ENCODE measurements at places on chromosomes 7 and 10.

GRCh38 chr7:133703547-133703946 is 423.6 kb upstream of the LRGUK start:
- peak; percentile 93 for DNase-seq

DNA sequence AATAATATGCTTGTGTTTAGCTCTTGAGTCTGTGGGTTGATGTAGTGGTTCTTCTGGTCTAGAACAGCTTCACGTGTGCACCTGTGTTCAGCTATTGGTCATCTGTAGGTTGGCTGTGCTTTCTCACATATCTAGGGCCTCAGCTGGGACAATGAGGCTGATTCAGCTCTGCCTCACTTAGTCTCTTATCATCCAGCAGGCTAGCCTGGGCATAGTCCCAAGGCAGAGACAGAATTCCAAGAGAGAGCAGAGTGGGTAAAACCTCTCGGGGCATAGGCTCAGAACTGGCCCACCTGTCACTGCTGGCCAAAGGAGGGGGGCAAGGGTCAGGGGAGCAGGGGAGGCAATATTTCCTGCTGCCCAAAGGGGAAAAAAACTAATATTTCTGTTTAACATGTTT is 32.0 kb upstream of the MXI1 start:
- DNase-seq = no peak

DNA sequence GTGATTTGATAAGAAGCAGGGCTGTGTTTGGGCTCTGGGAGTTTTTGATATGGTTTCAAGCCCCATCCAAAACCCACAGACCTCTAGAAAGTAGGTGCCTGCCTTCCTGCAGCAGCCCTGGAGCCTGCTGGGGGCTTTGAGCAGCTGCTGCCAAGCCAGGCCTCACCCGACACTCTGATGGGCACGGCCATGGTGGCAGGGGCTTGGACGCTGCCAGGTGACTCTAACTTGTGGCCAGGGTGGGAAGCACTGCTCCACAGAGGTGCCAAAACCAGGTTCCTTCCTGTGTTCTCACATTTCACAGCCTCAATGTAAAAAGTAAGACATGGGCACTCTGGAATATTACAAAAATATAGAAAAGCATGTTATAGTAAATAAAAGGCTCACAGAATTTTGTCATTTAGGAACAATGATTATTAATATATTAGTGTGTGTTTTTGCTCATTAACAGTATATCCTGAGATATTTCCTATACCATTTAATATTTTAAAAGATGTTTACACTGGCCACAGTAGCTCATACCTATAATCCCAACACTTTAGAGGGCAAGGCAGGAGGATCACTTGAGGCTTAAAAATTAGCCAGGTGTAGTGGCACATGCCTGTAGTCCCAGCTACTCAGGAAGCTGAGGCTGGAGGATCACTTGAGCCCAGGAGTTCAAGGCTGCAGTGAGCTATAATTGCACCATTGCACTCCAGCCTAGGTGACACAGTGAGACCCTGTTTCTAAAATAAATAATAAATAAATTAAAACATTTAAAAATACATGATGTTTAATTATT is 95.1 kb downstream of the EGFR start:
- no peak for DNase-seq

DNA sequence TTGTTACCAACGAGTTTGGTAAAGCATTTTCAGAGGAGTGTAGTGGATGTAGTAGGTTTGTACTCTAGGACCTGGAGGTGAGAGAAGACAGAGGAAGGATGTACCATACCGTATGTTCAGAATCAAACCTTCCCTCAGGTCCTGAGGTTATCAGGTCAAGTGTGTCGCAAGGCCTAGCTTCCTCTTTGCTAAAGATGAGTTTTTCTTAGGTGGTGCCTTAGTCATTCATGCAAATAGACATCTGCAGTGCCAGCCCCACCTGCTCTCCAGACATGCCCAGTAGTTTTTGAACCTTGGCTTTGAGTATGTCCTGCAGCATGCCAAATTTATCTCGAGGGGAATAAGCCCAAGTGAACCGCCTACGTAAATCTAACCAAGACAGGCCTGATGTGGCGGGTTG is 71.3 kb downstream of the HDAC9 start:
- no peak for DNase-seq

DNA sequence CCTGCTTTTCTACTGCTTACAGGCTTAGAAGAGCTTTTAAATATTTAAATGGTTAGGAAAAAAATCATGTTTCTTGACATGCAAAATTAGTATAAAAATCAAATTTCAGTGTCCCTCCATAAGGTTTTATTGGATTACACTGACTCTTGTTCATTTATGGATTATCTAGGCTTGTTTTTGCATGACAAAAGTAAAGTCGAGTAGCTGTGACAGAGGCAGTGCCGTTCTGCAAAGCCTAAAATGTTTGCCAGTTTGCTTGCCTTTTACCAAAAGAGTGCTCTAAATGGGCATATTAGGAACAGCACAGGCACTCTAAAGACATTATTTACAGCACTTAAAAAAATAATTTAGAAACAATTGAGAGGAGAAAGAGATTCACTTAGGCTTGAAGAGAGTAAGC is 139.6 kb downstream of the TSPAN12 start:
- DNase-seq = no peak

DNA sequence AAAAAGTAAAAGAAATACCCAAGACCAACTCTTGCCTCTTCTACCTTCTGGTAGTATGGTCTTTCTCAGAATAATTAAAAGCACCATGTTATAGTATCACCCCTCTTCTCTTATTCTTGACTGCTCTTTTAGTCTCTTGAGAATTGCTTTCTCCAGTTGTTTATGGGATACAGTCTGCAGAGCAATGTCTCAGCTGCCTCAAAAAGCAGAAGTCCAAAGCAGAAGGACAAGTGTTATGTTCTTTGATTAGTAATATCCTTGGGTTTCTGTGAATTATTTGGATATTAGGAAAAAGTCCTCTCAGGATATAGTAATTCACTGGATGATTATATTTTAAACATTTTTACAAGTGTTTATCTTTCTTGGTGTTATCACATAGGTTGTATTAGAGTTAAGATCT is 7.4 kb downstream of the TAS2R41 start:
- no peak for DNase-seq

DNA sequence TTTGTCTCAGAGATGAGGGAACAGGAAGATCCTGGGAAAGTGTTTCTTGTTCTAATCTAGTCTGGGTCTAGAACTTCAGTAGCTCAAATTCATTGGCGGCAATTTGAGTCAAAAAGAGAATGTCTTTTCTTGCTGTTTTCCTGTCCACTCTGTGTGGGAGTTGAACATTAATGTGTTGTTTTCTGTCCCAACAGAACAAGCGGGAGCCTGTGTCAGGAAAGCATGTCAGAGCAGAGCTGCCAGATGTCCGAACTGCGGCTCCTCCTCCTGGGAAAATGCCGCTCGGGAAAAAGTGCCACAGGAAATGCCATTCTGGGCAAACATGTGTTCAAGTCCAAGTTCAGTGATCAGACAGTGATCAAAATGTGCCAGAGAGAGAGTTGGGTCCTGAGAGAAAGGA is 16.0 kb downstream of the GIMAP8 start:
- DNase-seq = no peak

DNA sequence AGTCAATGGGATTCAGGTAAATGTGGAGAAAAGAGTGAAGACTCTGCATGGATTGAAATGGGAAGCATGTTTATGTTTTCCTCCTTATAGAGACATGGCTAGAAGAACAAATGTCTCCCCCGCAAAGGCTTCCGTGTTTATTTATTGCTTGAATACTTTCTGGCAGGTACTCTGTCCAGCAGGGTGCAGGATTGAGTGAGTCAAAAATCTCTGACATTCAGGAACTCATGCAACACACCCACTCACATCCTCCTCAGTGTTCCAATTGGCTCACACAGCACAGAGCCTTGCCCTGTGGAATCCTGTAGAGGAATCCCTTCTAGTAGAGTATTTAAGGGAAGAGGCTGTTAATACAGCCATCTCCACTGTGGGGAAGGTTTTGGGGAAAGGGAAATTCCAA is 290.3 kb upstream of the VWC2 start:
- no peak for DNase-seq

DNA sequence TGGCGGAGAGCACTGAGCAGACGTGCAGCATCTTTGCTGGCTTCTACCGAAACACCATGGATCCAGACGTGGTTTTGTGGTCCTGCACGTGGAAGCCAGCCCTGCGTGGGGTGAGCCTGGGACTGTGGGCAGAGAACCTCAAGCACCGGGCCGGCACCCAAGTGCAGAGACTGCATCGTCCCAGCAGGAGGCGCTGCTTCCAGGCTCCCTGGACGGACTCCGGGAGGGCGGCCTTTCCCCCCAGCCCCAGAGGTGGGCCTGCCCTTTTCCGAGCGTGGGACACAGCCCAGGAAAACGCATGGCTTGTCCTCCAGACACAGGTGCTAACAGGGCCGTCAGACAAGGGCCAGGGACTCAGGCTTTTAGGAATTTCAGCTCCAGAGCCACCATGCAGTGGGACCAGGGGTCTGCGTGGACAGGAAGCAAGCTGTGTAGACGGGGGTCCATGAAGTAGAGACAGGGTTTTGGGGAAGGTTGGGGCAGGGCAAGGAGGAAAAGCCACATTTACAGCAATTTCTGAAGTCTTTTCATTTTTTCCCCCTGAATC is 303.9 kb downstream of the WDR37 start:
- DNase-seq = no peak

DNA sequence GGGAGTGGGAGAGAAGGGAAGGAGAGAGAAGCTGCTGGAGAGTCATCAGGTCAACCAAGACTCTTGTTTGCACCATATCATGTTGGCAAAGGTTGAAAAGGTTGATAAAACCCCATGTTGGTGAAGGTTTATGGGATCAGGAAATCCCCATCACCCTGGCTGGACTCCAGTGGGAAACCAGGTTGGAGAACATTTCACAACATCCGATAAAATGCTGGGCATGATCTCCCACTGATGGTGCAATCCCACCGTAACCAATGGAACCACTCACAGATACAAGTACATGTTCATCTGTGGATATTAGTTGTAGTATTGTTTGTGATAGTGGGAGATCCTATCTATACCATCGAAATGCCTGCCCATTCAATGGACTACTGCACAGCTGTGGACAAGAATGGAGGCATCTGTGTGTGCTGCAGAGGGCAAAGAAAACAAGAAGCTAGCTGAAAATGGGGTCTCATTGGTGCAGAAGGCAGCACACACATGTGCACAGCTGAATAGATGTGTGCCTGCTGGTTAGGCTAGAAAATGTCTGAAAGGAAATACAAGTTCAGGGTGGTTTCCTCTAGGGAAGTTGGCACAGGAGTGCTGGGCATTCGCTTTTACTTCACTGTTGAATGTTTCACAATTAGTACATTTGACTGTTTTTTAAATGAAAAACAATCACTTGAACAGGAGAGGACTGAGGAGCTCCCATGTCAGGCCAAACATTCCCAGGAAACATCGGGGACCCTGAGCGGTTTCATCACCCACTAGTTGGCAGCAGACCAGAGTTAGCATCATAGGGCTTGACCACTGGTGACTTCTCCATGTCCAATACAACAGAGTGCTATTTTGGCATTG is 80.4 kb upstream of the MGMT start:
- no peak for DNase-seq

GRCh38 chr10:126673565-126673964 is 3.1 kb upstream of the C10orf90 start:
- peak; percentile 66 for DNase-seq

- peak; percentile 46 for DNase-seq
Measured at GRCh38 chr7:72492461-72493065, 80.4 kb upstream of the CALN1 start.

DNA sequence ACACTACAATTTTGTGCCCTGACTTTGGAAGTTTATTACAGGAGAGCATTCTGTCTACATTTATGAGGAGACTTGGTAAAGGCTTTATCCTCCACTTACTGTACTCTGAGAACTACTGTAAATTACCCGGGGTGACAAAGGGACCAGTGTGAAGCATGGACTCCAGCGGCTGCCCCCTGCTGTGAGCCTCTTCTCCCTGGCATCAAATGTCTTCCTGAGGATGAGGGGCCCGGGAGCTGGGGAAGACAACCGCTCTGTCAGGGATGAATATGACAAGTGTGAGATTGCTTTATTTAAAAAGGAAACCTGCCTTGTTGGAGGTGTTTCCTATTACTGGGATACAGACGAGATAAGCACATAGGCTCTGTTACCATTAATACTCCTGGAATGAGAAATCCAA is 714.8 kb downstream of the CCSER2 start:
- DNase-seq = no peak

DNA sequence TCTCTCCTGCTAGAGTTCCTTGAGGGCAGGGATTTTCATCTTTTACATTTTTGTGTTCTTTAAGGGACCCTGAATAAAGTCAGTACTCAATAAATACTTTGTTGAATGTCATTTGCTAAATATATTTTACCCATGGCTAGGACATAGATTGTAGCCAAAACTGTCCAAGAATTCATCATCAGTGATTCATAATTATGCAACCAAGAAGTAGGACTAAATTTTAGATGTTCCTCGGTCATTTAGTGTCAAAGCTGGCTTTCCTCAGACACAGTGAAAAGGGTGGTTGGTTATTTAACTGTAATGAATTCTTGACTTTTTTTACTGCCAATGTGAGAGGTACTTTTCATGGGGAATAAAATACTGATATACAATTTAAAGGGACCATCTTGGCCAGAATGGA is 3.3 kb downstream of the NUDT13 start:
- no peak for DNase-seq

DNA sequence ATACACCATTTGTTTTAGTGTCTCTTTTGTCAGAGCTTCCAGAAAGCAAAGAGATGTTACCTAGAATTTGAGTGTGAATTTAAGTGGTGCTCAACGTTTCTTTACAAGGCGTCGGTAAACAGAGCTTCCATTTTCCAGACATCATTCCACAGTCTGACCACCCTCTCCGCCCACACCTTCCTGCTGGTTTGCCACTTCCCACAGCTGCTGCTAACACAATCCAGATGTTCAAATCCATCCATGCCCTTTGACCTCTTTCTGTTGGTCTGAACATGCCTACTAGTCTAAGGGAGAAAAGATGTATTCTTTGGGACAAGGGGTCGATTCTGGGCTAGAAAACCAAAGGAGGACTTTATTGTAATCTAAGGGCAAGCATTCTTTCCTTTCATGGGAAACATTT is 86.1 kb downstream of the FAM107B start:
- DNase-seq = peak; percentile 42

GRCh38 chr7:16504019-16504418 is 22.6 kb upstream of the LRRC72 start:
- no peak for DNase-seq

GRCh38 chr7:92613214-92613613 is 23.0 kb upstream of the FAM133B start:
- no peak for DNase-seq

- DNase-seq = peak; percentile 26
Measured at GRCh38 chr7:87875151-87876039, 765 bp downstream of the SLC25A40 start.

DNA sequence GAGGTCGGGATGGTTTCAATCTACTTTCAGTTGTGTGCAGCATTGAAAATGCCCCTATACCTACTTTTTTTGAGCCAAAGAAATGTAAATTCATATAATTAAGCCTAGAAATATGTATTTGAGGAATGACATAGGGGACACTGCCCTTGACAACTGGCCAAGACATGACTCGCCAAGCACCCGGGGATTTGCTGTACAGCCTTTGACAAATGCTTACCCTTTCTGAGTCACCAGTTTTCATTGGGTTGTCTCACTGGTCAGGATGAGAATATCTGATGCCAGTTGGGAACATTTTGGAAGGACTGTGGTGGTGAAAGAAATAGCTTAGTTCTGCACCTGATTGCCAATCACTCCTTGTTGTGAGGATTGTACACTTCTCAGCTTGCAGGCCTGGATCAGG is 166.8 kb upstream of the HABP2 start:
- no peak for DNase-seq

GRCh38 chr10:6108631-6109443 is 20.0 kb downstream of the RBM17 start:
- peak; percentile 65 for DNase-seq

Data from tongue (tissue), 3 donors.